Endothelial cell (in vitro differentiated cells): ENCODE measurements at places on chromosomes 2 and 18.

GRCh38 chr18:34321066-34321465 is 96.4 kb upstream of the NOL4 start:
- no peak for DNase-seq

GRCh38 chr2:97702731-97703470 is 10.5 kb upstream of the ZAP70 start:
- DNase-seq = no peak

DNA sequence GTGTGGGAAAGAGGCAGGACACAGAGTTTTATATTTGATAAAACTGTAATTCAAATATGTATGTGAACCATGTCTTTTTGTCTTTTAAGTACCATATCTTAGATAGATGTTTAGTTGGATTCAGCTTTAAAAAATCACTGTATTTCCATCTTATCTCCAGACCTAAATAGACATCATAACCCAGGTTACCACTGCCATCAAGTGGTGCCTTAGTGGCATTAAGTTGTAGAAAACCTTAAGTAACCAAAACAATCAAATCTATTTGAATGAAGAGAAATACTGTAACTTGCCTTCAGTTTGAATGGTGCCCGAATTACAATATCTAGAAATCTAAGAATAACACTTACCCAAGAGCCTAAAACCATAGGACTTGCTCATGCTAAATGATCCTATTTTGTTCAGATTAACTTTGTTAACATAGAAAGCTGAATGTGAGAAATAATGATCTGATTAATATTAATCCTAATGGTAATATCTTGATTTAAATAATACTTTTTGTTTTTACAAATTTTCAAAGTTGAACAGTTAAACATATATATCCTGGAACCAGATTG is 92.5 kb upstream of the MAP2 start:
- DNase-seq = no peak

DNA sequence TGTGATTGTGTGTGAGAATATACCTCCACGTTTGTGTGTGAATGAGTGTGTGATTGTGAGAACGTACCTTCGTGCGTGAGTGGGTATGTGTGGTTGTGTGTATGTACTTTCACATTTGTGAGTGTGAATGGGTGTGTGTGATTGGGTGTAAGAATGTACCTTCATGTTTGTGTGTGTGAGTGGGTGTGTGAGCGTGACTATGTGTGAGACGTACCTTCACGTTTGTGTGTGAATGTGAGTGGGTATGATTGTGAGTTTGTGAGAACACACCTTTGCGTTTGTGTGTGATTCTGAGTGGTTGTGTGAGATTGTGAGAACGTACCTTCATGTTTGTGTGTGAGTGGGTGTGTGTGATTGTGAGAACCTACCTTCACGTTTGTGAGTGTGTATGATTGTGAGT is 5.8 kb upstream of the ADCY3 start:
- DNase-seq = no peak

DNA sequence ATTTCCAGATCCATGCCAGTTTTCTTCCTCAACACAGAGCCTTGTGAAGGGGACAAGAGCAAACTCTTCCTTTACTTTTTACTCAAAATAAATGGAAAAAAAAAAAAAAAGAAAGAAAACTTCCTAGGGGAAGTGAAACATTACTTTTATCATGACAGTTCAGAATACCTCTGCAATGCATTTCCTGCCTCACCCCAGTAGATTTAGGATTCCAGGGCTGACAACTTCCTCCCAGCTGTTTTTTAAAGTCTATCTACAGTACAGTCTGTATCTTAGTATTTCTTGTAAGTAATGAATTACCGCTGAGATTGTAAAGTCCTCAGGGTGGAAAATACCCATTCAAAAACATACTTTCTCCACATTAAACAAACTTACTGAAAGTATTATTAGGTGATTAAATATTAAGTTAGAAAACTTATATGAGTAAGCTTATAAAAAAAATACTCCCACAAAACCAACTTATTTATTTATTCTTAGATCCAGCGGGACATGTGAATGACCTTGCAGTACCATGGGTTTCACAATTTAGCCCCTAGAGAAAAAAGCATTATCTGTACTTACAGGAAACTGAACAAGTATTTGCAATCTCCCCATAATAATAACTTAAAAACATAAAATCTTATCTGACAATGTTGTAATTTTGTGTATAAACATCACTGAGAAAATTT is 117.7 kb downstream of the RBMS1 start:
- DNase-seq = no peak

DNA sequence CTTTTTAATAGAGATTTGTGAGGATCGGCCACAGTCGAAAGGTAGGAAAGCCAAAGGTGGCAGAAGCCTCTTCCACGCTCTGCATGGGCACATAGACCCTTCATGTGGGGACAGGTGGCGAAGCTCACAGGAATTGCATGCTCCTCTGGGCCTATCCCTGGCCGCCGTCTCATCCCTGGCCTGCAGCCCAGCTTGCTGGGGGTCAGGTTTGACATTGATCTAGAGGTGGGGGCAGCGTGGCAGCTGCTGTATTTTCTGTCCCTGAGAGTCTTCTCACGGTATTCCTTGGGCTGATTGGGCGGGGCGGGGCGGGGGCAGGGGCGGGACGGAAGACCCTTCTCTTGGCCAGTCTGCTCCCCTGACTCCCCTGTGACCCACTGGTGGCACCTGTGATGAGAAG is 48.9 kb downstream of the STK25 start:
- no peak for DNase-seq

DNA sequence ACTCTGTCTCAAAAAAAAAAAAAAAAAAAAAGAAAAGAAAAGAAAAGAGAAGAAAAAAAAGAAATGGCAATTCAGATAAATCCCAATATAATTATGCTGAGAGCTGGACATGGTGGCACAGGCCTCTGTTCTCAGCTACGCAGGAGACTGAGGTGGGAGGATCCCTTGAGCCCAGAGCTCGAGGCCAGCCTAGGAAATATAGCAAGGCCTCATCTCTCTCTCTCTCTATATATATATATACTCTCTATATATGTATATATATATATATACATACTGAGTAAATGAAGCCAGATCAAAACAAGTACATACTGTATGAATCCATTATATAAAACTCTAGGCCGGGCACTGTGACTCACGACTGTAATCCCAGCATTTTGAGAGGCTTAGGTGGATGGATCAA is 30.6 kb upstream of the MYCN start:
- DNase-seq = no peak

GRCh38 chr2:62641410-62641843 is 64.1 kb upstream of the EHBP1 start:
- DNase-seq = no peak

- no peak for DNase-seq
Observed at GRCh38 chr18:77023102-77023782, 109.3 kb downstream of the MBP start.

DNA sequence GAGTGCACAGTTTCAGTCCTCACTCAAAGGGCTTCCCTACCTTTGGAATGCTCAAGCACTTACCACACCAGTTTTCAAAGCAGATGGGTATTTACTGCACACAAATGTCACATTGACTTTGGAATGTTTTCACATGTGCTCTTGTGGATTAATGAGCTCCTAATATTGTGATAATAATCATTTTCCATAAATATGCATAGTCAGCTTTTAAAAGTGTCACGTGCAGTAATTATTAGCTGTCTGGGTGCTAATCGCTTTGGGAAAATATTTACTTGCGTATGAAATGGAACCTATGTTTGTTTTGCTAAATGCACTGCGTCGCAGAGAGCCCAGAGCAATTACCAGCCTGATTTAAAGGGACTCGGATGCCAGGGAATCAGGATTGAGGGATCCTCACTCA is 229.3 kb downstream of the SMAD2 start:
- DNase-seq = no peak

GRCh38 chr2:78051480-78051879 is 529.3 kb upstream of the LRRTM4 start:
- no peak for DNase-seq

DNA sequence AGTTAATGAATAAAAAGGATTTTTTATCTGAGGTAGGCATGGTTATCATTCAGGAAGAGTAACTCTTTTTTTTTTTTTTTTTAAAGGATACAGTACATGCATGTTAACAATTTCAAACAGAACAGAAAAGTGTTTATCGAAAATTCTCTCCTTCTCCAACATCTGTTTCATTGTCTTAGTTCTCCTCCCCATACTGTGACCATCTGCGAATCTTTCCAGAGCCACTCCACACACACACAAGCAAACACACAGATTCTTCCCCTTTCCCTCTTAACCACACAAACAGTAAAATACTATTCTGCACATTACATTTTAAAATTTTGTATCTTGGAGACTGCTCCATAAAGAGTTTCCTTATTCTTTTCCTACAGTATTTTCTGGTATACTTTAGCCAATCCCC is 38.0 kb downstream of the NPC1 start:
- no peak for DNase-seq

DNA sequence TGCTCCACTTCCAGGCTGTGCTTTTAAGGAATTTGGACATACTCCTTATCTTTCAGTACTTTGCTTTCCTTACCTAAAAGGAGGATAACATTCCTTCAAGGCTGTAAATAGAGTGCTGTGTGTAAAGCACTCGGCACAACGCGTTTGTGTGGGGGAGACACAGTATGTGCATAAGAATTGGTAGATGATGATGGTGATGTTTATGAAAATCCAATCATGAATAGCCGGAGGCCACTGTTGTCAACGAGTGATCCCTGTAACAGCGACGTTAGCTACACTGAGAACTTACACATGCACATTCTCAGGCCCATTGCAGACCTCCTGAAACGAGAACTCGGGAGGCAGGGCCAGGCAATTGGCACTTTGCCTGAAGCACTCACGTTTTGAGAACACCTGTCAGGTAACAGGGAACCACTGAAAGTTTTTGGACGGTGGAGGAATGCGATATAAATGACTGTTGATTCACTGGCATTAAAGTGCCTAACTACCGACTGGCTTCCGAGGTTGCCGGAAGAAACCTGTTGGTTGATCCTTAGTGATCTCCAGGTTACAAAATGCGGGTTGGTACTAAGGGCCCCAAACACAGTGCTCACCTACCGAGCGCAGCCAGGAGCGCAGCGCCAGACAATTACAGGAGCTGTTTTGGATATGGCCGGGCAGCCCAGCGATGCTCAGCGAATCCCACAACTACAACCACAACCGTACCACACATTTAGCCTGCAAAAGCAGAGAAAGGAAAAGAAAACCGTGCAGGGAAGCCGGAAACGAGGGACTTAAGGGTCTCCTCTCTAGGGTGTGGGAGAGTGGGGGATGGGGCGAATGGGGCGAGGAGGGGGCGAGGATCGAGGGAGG is 1.0 kb upstream of the MAP4K4 start:
- no peak for DNase-seq

DNA sequence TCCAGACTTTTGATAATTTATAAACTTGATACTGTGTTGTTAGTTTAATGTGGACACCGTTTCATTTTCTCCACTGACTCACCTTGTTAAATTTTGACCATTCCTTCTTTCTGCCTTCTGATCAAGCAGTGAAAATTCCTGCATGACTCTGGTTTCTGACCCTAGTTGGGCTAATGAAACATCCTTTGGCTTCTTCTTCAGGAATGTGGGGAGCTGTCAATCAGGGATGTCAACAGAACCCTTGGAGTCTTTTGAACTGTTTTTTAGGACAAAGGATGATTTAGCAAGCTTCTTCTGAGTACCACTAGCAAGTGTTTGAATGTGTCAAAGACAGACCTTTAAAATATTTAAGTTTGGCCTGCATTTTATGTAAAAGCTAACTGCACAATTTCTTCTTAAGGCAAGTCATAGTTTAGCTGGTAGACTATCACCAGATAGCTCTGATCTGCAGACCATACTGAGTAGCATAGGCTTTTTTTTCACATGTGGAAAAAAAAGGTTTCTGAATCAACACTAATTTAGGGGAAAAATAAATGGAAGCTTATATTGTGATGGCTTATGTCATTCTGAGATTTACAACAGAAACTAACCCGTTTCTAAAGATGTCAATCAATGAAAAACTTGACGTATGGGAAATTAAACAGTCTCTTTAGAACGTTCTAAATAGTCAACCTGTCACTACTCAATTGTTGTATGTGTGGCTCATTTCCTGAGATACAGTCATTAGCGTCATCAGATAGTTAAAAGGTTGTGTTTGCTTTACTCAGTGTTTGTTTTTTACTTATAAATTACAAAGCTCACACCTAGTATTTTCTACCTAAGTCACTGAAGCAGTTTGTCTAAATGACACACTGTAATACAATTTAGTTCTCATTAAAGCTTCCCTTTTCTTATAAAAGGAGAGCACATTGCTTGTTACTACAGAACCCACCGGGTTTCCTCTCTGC is 311.4 kb downstream of the PTPRM start:
- no peak for DNase-seq

GRCh38 chr18:2547477-2548087 is 23.7 kb downstream of the METTL4 start:
- DNase-seq = no peak

DNA sequence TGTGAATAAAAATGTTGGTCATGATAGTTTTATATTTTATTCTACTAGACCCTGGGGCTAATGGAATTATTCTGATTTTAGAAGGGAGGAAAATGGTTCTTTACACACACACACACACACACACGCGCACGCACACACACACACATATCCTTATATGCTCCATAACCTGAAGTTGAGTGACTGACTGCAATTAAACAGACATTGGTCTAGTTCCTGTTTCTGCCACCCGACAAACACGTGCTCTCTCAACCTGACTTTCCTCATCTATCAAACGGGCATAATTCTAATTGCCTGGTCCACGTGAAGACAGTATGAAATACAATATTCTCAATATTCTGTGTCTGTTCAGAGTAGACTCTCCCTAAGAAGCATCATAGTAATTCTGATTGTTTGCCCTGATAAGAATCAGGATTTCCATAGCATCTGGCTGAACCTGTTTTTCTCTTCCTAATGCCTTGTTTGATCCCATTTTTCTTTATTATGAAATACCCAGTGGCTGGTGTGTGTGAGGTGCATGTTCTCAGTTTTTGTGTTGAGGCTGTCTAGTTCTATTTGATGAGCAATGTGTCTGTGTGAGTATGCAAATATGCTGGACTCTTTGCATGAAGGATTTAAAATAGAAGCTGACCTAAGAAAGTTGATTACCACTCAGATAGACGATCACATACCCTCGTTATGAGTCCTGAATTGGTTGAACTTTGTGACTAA is 51.0 kb downstream of the SETBP1 start:
- DNase-seq = no peak

- no peak for DNase-seq
Observed at GRCh38 chr2:224023188-224023587, 15.9 kb downstream of the SERPINE2 start.

DNA sequence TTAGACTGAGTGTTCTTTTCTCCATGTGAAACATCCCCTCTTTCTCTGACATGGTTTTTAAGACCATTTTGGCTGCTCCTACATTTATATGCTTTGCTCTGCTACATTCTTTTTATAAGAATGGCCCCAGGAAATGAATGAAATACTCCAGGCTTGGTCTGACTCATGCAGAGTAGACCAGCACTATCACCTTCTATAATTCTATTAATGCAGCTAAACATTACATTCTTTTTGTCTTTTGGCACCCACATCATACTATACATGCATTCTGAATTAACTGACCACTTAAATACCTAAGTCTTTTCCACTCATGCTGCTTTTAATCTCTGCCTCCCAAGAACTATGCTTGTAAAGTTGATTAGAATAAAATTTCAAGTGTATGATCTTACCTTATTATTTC is 94.1 kb downstream of the AAK1 start:
- DNase-seq = no peak

- DNase-seq = no peak
Observed at GRCh38 chr18:58501066-58501896, 127.6 kb downstream of the ALPK2 start.
